ENCODE measurements at places on chromosomes 6 and 20.

GRCh38 chr20:43188861-43189553, 699 bp downstream of the PTPRT start:
- DNase-seq = no peak

GRCh38 chr6:169869301-169869700, 117.9 kb downstream of the ERMARD start:
- no peak for DNase-seq

GRCh38 chr20:63496596-63497120, 2.2 kb downstream of the EEF1A2 start:
- DNase-seq = no peak

DNA sequence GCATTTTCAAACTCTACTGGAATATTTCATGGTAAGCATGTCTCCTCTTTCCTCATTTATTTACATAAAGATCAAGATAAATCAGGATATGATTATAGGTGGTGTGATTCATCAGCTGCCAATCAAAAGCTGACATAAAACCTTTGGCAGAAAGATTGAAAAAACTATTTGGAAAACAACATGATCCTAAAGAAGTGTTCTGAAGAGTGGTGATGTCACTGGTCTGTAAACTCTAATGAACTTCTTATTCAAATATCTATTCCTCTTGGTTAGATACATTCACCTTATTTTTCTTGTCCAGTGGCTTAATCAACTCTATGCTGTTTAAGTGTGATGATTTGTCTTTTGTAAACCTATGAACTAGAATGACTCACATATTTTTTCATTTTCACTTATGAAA, 535.5 kb upstream of the CITED2 start:
- no peak for DNase-seq

DNA sequence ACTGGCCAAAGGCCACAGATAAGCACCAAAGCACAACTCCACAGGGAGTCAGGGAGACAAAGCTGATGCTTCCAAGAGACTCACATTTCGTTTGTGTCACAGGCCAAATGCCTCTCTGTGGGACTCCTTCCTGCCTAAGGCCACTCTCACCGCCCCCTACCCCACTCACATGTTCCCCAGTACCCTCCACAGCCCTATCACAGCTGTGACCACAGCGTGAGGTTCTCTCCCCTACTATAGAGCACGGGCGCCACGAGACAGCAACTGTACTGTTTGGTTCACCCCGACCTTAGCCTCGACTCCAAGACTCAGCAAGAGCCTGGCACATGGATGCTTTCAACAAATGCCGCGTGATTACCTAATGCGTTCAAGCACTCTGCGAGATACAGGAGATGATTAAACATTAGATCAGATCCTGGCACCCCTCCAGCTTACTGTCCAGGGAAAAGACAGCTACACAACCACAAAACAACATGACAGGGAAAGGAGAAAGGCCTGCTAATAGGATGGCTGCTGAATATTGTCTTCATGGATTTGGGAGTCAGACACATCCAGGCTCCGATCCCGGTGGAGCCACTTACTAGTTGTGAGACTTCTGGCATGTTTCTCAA, 105.5 kb downstream of the AGPAT4 start:
- DNase-seq = no peak

- DNase-seq = no peak
Observed at GRCh38 chr6:1298768-1299167, 13.1 kb upstream of the FOXQ1 start.

DNA sequence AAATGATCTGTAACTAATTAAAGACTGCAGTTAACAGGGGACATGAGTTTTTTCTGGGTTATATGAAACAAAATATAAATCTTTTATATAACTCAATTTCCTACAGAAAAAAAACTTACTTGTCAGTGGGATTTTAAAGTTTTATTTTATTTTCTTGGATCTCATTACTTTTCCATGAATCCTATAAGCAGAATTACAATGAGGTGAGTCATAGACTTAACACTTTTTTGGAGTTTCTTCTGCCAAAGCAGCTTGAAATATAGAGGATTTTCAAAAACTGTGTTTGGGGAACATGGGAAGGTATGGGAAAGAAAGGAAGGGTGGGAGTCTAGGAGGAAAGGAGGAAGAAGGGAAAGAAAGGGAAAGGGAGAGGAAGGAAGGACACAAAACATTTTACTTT, 130.7 kb downstream of the AIG1 start:
- no peak for DNase-seq

DNA sequence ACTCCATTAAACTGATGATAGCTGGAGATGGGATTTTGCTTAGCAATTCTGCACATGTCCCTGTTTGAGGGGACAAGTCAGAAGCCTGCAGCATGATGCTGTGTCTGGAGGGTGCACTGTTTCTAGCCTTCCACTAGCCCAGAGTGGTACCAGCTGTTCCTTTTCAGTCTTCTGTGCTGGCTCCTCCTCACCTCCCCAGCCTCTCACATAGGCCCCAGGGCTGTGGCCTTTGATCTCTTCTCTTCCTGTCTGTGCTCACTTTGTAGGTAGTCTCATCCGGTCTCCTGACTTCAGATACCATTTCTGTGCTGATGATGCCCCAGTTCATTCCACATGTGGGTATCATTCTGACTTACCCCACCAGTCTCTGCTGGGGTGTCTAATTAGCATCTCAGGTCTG, 126.3 kb downstream of the HIVEP1 start:
- no peak for DNase-seq

DNA sequence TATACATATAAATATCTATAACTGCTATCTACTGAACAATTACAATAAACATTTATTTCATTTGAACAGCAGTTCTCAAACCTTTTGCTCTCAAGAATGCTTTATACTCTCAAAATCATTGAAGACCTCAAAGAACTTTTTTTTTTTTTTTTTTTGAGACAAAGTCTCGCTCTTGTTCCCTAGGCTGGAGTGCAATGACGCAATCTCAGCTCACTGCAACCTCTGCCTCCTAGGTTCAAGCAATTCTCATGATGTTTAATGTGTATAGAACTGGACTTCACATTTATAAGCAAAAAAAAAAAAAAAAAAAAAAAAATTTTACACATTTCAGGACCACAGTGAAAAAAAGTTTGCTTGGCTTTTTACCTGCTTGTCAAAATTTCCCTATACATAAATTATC, 11.7 kb downstream of the UBE2V1 start:
- no peak for DNase-seq

DNA sequence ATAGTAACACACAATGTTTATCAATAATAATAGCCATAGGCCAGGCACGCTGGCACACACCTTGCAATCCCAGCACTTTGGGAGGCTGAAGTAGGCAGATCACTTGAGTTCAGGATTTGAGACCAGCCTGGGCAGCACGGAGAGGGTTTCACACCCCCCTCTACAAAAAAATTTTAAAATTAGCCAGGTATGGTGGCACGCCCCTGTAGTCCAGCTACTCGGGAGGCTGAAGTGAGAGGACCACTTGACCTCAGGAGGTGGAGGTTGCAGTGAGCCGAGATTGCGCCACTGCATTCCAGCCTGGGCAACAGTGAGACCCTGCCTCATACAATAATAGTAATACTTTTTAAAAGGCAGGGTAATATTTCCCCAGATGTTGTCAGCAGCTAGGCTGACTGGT, 7.9 kb upstream of the MAPRE1 start:
- no peak for DNase-seq

DNA sequence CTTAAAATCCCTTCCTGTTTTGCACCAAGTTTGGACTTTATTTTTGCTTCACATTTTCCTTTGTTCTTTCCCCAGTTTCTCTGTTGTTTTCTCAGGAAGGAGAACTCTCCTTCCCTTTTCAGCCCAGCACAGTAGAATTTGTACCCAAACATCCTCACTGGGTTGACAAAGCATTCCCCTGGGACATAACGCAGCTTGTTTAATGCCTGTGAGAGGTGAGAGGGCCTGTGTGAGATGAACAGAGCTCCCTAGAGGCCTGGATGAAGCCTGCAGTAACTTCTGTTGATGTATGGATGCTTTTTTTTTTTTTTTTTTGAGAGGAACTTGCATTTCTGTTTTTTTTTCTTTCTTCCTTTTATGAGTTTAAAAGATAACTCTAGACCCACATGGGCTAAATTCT, 104.9 kb upstream of the SLC22A23 start:
- no peak for DNase-seq

DNA sequence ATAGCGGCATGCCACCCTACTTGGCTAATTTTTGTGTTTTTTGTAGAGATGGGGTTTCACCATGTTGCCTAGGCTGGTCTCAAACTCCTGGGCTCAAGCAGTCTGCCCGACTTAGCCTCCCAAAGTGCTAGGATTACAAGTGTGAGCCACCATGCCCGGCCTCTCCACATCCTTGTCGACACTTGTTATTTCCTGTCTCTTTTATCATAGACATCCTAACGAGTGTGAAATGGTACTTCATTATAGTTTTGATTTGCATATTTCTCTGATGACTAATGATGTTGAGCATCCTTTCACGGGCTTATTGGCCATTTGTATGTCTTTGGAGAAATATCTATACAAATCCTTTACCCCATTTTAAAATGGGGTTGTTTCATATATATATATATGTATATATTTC, 39.0 kb upstream of the ASXL1 start:
- DNase-seq = no peak

- no peak for DNase-seq
Observed at GRCh38 chr6:145733207-145733606, 2.1 kb downstream of the EPM2A start.

- no peak for DNase-seq
Observed at GRCh38 chr6:5162355-5162754, 77.2 kb downstream of the PPP1R3G start.

- DNase-seq = no peak
Observed at GRCh38 chr20:44701118-44701857, 13.9 kb upstream of the CCN5 start.

- DNase-seq = no peak
Observed at GRCh38 chr20:54197621-54198604, 10.0 kb upstream of the PFDN4 start.

DNA sequence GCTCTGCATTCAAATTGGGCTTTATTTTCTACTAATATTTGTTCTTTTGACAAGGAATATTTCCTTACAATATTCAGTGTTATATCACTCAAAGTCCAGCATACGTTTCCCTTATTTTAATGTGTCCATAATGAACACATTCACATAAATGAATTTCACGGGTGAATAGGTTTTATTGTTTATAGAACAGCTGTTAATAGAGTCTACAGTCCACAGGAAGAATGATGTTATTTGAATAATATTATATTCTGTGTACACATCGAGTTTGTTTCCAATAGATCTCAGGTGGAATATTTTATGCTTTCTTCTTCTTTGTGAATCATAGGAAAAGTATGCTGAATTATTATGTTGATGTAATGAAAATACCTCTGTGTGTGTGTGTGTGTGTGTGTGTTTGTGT, 582.4 kb downstream of the CDH26 start:
- DNase-seq = no peak

DNA sequence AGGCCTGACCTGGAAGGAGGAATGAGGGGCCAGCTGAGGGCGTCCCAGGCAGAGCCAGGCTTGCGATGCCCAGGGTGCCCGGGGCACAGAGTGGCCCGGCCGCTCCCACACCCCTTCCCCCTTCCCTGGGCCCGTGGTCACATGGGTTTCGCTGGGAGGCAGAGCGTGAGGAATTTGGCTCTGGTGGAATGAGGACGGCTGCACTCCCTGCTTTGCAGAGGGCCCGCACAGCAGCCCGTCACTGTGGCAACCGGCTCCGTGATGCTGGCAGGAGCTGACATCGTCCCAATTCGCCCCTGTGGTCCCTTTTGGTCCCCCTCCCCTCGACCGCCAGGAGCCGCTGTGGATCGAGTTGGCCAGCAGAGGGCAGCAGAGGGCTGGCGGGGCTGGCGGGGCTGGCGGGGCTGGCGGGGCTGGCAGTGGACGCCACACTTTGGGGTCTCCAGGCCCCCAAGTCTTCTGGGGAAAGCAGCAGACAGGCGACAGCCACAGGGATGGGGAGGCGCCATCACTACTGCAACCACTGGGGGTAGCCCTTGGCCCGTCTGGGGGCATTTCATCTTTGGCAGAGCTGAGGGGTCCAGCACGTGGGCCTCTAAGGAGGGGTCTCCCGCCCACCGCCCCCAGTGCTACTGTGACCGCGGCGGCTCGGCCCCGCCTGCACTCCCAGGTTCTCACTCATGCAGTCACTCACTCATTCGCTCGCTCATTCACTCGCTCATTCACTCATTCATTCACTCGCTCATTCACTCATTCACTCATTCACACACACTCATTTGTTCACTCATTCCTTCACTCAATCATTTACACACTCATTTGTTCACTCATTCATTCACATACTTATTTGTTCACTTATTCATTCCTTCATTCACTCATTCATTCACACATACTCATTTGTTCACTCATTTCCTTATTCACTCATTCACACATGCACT, 49.7 kb upstream of the BHLHE23 start:
- DNase-seq = peak; percentile 37

GRCh38 chr6:130754786-130755367, 72.3 kb upstream of the SMLR1 start:
- DNase-seq = no peak

DNA sequence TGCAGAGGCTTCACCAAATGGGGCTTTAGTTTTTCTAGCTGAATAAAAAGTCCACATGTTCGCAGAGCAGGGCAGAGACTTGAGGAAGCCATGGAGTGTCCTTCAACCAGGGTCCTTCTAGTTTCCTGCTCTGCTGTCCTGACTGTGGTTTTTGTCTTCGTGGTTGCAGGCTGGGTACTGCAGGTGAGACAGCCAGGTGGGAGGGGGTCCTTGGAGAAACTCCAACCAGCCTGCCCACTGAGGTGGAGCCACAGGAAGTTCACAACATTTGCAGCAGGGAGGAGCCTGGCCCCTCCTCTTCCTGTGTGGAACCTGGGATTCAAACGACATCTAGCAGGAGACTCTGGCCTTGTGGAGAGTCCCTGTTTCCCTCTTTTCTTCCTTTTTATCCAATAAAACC, 68.8 kb upstream of the MYLIP start:
- DNase-seq = no peak

DNA sequence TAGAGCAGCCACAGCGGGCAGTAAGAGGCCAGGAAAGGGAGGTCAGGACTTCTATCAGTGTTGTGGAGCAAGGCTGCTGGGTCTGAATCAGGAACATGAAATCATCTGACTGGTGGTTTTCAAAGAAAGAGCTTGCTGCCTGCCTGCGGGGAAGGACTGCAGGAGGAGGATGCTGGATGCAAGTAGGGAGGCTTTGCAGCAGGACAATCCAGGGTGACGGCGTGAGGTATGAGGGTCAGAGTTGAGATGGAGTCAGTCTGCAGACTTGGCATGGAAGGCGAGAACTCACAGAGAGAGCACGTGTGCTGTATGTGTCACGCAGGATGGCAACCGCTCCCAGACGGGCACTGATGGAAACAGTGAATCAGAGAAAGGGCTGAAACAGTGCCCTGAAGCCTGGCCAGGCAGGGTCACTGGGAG, 59.2 kb upstream of the CD93 start:
- no peak for DNase-seq

All from stimulated activated CD8-positive, alpha-beta memory T cell treated with anti-CD3 and anti-CD28 coated beads, Interleukin-2, amount 100 ng/mL, for 48 hours (primary cell).